ENCODE measurements at places on chromosomes 12 and 14.

DNA sequence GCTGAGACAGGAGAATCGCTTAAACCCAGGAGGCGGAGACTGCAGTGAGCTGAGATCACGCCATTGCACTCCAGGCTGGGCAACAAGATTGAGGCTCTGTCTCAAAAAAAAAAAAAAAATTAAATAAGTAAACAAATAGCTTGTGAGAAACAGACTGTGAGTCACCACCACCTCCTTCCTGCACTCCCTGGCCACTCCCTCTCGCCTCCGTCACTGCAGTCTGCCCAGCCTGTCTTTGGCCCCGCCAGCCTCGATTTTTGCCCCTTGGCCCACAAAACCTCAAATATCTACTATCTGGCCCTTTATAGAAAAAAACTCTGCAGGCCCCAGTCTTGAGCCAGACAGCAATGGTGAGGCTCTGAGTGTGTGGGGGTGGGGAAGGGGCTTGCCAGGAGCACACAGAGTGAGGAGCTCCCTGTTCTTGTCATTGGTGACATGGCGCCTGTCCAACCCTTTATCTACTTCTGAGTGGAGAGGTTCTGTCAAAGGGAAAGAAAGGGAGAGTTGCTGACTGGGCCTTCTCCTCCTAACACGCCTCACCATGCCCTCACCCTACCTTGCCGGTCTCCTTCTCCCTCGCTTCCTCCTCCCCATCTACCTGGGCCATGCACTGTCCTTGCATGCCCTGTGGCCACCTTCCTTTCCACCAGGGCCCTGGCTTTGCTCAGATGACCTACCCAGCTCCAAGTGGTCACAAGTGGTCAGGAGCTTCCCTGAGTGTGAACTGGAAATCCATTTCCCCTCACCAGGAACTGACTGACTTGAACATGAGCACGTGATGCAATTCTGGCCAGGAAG lies 22.1 kb downstream of the LGMN start:
- DNase-seq, result peak; percentile 77

DNA sequence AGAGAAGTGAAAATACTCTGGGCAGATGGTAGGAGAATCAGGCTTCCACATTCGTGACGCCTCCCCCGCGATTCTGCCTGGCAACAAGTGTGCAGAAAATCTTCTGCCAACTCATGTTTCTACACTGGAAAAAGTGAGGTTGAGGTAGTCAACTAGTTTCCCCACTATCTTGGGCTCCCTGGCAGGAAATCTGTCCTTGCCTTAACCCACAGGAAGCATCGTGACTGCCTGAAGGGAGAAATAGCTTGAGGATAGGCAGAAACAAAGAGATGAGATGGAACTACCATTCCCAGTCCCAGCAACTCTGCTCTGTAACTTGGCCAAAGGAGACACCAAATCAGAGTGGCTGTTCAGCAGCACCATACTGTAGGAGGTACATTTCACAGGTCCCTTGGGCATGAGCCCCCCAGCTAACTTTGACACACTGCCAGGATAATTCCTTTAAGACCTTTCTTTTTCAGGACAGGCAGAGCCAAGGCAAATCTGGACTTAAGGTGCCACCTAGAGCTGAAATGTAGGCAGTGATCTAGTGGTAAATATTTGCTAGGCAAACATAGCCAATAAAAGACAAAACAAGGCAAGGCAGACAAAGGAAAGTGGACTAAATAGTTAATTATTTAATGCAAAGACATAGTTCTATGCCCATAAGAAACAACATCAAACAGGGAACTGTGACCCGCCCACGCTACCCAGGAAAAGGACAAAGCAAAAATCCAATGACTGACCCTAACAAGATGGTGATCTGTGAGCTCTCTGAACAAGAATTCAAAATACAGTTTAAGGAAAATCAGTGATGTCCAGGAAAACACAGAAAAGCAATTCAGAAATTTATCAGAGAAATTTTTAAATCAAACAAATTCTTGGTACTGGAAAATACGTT lies 205.1 kb downstream of the PTPRO start:
- no peak for DNase-seq

- DNase-seq, result no peak
These were observed 110.8 kb downstream of the DAD1 start for GRCh38 chr14:22478247-22478646.

DNA sequence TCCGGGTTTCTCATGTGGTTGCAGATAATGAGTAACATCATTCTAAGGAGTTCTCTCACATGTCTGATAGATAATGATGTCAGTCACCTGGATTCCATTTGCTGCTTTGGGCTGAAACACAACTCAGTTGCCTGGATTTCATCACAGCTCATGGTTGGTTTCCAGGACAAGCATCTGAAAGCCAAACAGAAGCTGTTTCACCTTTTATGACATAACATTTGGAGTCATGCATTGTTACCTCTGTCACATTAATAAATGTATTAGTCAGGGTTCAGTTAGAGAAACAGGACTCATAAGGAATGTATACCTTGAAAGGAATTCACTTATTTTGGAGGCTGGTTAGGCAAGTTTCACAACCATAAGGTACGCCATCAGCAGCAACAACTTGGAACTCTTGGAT lies 251.9 kb upstream of the ATXN7L3B start:
- no peak for DNase-seq

DNA sequence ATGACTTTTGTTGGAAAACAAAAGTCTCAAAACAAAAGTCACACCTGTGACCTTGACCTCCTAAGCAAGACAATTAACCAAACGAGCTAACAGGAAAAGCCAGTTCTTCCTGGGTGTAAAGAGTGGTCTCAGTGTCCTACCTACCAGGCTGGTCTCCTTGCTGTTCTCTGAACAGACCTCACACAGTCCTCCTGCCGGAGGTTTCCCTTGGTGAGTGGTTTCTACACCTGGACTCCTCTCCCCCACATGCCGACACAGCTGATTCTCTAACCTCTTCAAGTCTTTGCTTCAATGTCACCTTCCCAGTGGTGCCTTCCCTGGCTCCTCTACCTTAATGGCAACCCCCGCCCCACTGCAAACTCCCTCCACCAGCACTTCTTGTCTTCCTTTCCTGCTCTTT lies 238.6 kb downstream of the ZFP36L1 start:
- no peak for DNase-seq

GRCh38 chr12:115983226-115983798 lies 294.2 kb downstream of the MED13L start:
- DNase-seq, result no peak

GRCh38 chr12:102990419-102990818 lies 32.9 kb downstream of the ASCL1 start:
- no peak for DNase-seq

GRCh38 chr12:116615141-116615861 lies 56.1 kb downstream of the MAP1LC3B2 start:
- DNase-seq, result no peak

DNA sequence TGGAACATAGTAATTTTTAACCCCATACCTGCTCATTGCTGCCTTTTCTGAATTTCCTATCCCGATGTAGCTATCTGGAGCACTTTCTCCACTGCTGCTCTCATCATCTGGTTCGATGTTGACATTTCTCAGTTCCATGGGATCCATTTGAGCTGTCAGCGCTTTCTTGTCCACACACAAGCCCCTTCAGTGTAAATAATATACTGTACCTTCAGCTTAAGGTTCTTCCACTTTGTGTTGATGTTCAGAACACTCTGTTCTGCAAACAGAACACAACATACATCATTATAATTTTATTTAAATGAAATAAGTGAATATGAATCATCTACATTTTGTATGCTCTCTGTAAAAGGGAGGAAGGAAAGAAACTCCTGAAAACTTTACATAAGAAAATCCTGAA lies 32.9 kb downstream of the SLC38A4 start:
- DNase-seq, result no peak

DNA sequence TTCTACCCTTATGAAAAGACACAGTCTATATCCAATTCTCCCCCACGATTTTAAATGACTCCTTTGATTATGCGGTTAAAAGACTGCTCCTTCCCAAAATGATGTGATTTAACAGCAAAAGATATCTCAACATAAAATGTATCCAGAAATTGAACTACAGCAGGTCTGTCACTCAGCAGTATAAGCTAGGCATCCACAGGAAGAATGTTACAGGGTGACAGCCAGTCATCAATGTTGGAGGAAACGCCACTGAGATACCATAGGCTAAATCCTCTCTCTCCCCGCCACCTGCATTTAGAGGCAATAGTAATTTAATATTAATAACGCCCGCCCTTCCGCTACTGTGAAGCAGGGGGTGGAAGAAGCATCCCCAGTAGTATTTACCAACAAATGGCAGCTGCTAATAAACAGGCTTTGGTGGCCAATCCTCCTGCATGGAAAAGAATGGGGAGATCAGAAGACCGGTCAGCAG lies 613 bp downstream of the RECQL start:
- no peak for DNase-seq

GRCh38 chr12:120711411-120711810 lies 1.2 kb downstream of the UNC119B start:
- no peak for DNase-seq

DNA sequence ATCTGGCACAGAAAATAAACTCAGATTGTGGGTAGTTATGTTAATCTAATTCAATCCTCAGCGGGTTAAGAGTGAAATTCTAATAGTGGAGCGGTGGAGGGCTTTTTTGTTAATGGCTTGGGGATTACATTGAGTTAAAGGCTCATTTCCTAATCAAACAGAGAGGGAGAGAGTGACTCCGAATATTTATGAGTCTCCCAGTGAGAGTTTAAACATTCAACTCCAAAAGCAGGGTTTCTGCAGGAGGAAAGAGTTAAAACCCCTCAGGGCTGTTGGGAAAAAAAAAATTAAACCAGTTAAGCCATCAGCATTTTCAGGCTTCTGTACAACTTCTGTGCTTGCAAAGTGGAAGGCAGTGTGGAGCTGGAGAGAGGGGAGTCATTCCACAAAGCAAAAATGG lies 62.1 kb upstream of the ESRRB start:
- no peak for DNase-seq

GRCh38 chr12:22538311-22538710 lies 6.0 kb downstream of the C2CD5 start:
- no peak for DNase-seq

- no peak for DNase-seq
These were observed 40.8 kb downstream of the PRPF40B start for GRCh38 chr12:49664167-49664566.

- no peak for DNase-seq
These were observed 61.6 kb upstream of the GZMB start for GRCh38 chr14:24695265-24696241.

- no peak for DNase-seq
These were observed 38.5 kb downstream of the PTGER2 start for GRCh38 chr14:52352569-52352968.

DNA sequence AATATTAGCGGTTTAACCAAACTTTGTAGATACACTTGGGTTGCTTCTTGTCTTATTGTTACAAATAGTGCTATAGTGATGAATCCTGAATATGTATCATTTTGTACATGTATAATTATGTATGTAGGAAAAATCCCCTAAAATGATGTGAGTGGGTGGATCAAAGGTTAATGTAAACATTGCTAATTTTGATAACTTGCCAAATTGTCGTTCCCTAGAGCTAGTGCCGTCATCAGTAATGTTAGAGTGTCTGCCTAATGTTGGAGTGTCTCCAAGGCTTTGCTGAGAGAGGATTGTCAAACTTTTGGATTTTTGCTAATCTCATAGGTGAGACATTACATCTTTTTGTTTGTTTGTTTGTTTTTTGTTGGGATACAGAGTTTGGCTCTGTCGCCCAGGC lies 44.4 kb downstream of the AEBP2 start:
- no peak for DNase-seq

DNA sequence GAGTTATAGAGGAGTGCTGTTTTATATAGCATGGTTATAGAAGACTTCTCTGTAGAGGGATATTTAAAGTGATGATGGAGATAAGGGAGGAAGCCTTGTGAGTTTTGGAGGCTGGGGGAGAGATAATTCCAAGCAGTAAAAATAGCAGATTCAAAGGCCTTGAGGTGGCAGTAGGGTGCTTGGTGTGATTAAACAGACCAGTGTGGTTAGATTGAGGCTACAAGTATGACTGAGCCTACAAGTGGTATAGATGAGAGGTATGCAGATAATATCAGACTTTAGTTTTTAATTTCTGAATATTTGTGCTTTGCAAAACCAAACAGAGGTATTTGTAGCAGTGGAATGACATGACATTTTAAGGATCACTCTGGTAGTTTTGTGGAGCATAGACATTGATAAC lies 20.3 kb downstream of the FANCM start:
- no peak for DNase-seq

DNA sequence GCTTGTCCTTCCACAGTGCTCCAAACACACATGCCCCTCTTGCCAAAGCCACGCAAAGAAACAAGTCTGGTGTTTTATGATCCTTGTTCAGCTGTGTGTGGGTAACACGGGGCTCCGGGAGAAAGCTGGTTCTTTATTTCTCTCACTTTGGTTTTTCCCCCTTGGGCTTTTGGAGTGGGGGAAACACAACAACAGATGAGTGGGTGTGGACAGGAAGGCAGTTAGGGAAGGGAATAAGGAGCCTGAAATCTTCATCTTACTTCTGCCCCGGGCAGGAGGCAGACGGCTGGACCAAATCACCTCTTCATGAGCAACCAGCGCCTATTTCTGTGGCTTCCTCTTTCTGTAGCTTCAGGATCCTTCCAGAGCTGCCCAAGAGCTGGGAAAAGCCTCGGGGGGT lies 218.5 kb downstream of the PHETA1 start:
- DNase-seq, result no peak

GRCh38 chr14:29898470-29898869 lies 29.2 kb downstream of the PRKD1 start:
- DNase-seq, result no peak

DNA sequence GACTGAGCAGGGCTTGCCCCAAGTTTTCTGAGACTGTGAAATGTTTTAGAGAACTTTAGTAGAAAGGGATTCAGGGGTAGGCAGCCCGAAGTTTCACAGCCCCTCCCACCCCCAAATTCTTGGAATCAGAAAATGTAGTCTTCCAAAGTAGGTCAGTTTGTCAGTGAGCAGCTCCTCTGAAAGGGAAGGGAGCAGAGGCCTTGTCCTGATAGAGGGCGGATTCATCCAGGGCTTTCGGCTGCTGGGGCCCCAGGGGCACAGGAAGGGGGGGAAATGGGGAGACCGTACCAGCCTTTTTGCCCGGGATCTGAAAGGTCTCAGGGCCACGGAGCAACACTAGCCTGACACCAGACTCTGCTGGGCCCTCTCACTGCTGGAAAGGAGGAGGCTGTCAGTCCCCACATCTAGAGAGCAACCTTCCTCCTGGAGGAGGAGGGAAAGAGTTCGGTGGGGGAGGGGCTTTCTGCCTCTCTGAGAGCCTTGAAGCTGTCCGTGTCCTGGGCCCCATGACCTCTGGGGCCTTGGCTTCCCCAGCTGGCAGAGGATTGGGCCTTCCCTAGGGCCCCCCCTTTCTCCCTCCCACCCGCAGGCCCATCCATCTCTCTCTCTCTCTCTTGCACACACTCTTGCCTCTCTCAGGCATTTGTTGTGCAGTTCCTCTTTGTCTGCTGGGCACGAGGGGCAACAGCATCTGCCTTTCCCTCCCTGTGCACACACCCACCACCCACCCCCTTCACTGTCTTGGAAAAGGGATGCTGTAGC lies at the start of gene IKZF4:
Gene IKZF4 (plus strand): TSS at position 621 of the 762 bp plus-strand sequence. CDS start 451 bp downstream, outside the sequence.
- no peak for DNase-seq

DNA sequence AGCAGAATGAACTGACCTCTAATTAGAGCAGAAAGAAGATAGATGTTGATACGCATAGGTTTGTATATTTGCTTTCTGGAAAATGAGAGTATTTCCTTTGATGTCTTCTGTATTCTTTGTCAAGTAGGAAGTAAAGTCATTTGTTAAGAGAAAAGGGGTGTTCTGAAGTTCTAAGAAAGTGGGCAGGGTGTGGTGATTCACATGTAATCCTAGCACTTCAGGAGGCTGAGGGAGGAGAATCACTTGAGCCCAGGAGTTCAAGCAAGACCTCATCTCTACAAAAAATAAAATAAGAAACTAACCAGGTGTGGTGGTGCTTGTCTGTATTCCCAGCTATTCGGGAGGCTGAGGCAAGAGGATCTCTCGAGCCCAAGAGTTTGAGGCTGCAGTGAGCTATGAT lies 2.8 kb downstream of the RHNO1 start:
- DNase-seq, result no peak

All from retinal pigment epithelial cell (primary cell).